ENCODE measurements at places on chromosomes 11 and 22. TPM values are rescaled to one million over a fixed set of nuclear protein-coding genes. Genes with fewer than 3 reads are reported as not detected.

GRCh38 chr11:96267001-96267495 lies 75.9 kb downstream of the MAML2 start:
- H3K4me1 ChIP-seq = peaks cover 48% of the 10 kb centered on the region
- no peaks in the 10 kb centered on the region for H3K27me3 ChIP-seq
- no peak for DNase-seq
- H3K4me3 ChIP-seq = no peak overlapping the region

DNA sequence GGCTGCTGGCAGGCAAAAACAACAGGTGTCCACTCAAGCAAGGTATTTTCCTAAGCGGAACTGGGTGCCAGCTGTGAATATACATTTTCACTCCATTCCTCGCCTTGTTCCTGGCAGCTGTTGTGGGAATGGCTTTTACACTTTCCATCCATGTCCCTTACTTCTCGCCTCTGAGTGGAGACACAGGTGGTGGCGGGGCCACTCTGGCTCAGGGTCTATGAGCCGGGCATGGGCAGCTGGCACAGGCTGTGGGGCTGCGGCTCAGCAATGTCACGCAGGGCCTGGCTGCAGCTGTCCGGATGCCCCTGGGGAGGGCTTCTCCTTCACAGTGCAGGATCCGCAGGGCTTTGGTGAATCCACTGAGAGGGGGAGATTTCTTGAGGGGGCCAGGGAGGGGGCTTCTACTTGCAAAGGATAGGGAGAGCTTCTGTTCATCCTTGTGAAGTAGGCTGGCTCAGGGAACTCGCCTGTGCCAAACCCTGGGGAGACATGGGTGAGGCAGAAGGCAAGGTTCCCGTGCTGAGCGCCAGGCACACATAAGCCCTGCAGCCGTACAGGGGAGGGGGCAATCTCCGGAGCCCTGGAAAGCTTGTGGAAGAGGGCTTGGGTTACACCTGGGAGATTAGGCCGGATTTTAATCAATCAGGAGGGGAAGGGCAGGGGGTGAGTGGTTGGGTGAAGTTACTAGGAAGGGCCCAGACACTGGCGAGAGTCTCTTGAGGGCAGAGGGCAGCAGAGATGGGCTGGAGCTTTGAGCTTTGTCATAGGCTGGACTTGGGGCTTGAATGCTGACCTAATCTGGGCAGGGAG lies 45.7 kb downstream of the KCNQ1OT1 start:
- H3K36me3 ChIP-seq = no peaks in the 10 kb centered on the region
- H3K4me1 ChIP-seq = no peaks in the 10 kb centered on the region
- DNase-seq = no peak

DNA sequence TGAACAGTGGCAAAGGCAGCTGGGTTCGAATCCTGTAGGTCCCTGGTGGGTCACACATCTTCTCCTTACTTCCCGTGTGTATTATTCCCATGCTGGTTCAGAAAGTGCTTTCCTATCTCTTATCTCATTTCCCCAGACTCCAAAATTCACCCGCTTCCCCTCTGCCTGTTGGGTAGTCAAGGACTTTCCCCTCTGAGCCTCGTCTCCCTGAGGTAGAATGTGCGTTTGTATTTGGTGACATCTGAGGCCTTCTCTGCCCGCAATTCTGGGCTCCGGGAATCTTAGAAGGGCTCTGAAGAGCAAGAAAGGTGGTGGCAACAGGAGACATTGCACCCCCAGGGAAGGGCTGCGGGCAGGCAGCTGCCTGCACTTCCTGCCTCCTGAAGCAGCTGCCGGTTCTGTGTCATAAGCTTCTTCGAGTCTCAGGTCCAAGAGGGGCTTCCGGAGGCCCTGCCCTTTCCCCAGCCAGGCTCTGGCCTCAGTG lies 5.9 kb downstream of the LRRC32 start:
- H3K36me3 ChIP-seq = peaks cover 24% of the 10 kb centered on the region
- no peak overlapping the region for H3K4me3 ChIP-seq
- H3K27ac ChIP-seq = no peak overlapping the region

GRCh38 chr11:17762309-17762974 lies 27.9 kb downstream of the KCNC1 start:
- H3K27me3 ChIP-seq = no peaks in the 10 kb centered on the region
- no peaks in the 10 kb centered on the region for H3K36me3 ChIP-seq
- no peak for DNase-seq
- H3K4me3 ChIP-seq = no peak overlapping the region
- no peaks in the 10 kb centered on the region for H3K4me1 ChIP-seq
- no peak overlapping the region for H3K27ac ChIP-seq

DNA sequence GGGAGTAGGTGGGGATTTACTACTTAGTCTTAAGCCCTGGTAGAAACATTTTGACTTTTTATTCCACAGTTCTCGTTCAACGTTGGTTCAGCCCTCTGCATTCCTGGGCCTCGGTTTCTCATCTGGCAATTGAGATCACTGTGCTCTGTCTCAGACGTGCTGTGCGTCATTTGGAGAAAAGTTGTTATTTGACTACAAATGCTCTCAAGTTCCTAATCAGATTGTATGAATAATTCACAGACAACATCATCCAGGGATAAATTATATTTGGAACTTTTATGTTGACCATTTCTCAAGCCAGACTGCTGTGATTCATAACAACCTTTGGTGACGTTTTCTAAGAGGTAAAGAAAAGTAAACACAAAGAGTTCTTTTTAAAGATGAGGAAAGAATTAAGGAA lies 69.2 kb downstream of the BLID start:
- H3K4me1 ChIP-seq = peaks cover 16% of the 10 kb centered on the region
- H3K27ac ChIP-seq = peak overlapping the region; percentile 94
- no peak for DNase-seq
- H3K36me3 ChIP-seq = no peaks in the 10 kb centered on the region
- H3K4me3 ChIP-seq = peak overlapping the region; percentile 48

GRCh38 chr22:43256976-43257545 lies 70.1 kb upstream of the TTLL12 start:
- no peak for DNase-seq
- H3K36me3 ChIP-seq = no peaks in the 10 kb centered on the region
- no peak overlapping the region for H3K4me3 ChIP-seq
- H3K4me1 ChIP-seq = no peaks in the 10 kb centered on the region

- H3K4me1 ChIP-seq = peaks cover 16% of the 10 kb centered on the region
- H3K27ac ChIP-seq = no peak overlapping the region
- H3K4me3 ChIP-seq = no peak overlapping the region
- H3K27me3 ChIP-seq = no peaks in the 10 kb centered on the region
These were observed 99.3 kb upstream of the RRM1 start for GRCh38 chr11:3995307-3995706.

Gene SMTNL1
- not detected for total RNA-seq

Gene ST14
- 6.9 TPM for total RNA-seq

Gene SELENOH
- total RNA-seq = 78.0 TPM

Gene SCO2
- total RNA-seq = 4.5 TPM

Gene FLRT1
- total RNA-seq = 0.41 TPM

Gene ZNF70
- total RNA-seq = 8.4 TPM
